HFFc6 (cell line): ENCODE measurements at places on chromosomes 2 and 18.

DNA sequence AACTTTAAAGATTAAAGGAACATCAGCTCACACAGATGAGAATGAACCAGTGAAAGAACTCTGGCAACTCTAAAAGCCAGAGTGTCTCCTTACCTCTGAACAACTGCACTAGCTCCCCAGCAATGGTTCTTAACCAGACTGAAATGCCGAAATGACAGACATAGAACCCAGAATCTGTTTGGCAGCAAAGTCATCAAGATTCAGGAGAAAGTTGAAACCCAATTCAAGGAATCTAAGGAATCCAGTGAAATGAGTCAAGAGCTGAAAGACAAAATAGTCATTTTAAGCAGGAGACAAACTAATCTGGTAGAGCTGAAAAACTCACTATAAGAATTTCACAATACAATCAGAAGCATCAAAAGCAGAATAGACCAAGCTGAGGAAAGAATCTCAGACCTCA lies 72.0 kb downstream of the STRADB start:
- H3K4me3 ChIP-seq, result peak overlapping the region; percentile 9; the same call in 1 of the 2 replicates
- H3K4me1 ChIP-seq, result peaks cover 51% of the 10 kb centered on the region
- no peaks in the 10 kb centered on the region for H3K27me3 ChIP-seq
- H3K36me3 ChIP-seq, result peaks cover 83% of the 10 kb centered on the region
- peak overlapping the region; percentile 42 for H3K27ac ChIP-seq

DNA sequence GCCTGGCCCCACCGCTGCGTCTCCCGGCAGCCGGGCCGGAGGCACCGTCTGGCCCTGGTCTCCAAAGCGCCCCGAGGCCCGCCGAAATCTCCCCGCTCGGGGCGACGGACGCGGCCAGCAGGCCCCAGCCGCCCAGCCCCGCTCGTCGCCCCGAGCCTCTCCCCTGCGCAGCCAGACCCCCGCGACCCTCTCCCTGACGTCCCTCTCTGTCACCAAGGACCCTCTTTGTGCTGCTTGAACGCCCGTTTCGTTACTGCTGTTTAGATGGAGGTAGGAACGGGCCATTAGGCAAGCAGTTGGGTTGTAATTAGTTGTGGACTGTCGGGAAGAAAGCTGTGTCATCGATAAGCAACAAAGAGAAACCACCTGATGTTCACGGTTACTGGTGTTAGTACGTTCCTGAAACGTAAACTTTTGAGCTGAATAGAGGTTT lies 686 bp downstream of the UBXN4 start:
- peaks cover 29% of the 10 kb centered on the region for H3K36me3 ChIP-seq
- H3K4me3 ChIP-seq, result peak overlapping the region; percentile 92
- peaks cover 2% of the 10 kb centered on the region; the same call in 1 of the 2 replicates for H3K27me3 ChIP-seq
- DNase-seq, result peak; percentile 44
- peak overlapping the region; percentile 96 for H3K27ac ChIP-seq

GRCh38 chr2:207499114-207499513 lies 30.6 kb upstream of the CREB1 start:
- H3K27me3 ChIP-seq, result no peaks in the 10 kb centered on the region
- DNase-seq, result no peak
- no peak overlapping the region for H3K4me3 ChIP-seq
- peak overlapping the region; percentile 50; the same call in 1 of the 2 replicates for H3K27ac ChIP-seq
- peaks cover 34% of the 10 kb centered on the region for H3K4me1 ChIP-seq
- H3K36me3 ChIP-seq, result no peaks in the 10 kb centered on the region

DNA sequence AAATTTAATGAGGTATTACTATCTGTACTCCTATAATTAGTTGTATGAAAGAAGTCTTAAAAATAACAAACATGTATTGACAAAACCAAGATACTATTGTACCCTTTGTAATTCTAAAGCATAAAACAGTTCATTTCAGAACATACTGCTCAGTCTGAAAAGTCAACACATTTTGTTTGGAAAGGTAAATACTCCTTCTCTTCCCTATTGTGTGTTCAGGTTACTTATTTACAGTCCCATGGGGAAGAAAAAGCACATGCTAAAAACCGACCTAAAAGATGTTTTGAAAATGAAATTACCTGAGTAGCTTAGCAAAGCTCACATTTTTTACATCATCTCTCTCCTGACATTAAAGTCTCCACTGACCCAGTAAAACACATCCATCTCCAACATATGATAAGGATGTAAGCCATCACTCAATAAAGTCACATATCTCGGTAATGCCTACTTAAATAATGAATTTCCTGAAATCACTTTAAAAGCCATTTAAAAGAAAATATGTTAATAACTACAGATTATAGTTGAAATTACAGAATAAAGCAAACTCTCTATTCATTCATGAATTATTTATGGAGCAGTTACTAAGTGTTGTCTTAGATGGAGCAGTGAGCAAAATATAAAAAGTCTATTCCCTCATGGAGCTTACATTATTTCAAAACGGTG lies 75.6 kb upstream of the FZD5 start:
- no peak overlapping the region for H3K27ac ChIP-seq
- peaks cover 12% of the 10 kb centered on the region; the same call in 1 of the 2 replicates for H3K4me1 ChIP-seq
- no peak overlapping the region for H3K4me3 ChIP-seq
- no peaks in the 10 kb centered on the region for H3K36me3 ChIP-seq

- H3K27ac ChIP-seq, result no peak overlapping the region
- no peak for DNase-seq
- no peak overlapping the region for H3K4me3 ChIP-seq
- no peaks in the 10 kb centered on the region for H3K4me1 ChIP-seq
- H3K36me3 ChIP-seq, result no peaks in the 10 kb centered on the region
Measured at GRCh38 chr2:240179941-240180666, 39.6 kb upstream of the OTOS start.

GRCh38 chr2:226137201-226137811 lies 662.3 kb downstream of the IRS1 start:
- peak; percentile 28 for DNase-seq
- H3K4me3 ChIP-seq, result peak overlapping the region; percentile 36
- no peaks in the 10 kb centered on the region for H3K36me3 ChIP-seq
- H3K27me3 ChIP-seq, result peaks cover 1% of the 10 kb centered on the region; the same call in 1 of the 2 replicates
- peak overlapping the region; percentile 73 for H3K27ac ChIP-seq

GRCh38 chr2:24245986-24246776 lies 71.3 kb downstream of the FAM228A start:
- peak overlapping the region; percentile 64 for H3K27ac ChIP-seq
- H3K4me1 ChIP-seq, result peaks cover 11% of the 10 kb centered on the region
- no peak overlapping the region for H3K4me3 ChIP-seq
- DNase-seq, result peak; percentile 45
- H3K36me3 ChIP-seq, result 0 out of 2 replicates have a peak, but pooled peaks cover 14% of the 10 kb centered on the region
- no peaks in the 10 kb centered on the region for H3K27me3 ChIP-seq

DNA sequence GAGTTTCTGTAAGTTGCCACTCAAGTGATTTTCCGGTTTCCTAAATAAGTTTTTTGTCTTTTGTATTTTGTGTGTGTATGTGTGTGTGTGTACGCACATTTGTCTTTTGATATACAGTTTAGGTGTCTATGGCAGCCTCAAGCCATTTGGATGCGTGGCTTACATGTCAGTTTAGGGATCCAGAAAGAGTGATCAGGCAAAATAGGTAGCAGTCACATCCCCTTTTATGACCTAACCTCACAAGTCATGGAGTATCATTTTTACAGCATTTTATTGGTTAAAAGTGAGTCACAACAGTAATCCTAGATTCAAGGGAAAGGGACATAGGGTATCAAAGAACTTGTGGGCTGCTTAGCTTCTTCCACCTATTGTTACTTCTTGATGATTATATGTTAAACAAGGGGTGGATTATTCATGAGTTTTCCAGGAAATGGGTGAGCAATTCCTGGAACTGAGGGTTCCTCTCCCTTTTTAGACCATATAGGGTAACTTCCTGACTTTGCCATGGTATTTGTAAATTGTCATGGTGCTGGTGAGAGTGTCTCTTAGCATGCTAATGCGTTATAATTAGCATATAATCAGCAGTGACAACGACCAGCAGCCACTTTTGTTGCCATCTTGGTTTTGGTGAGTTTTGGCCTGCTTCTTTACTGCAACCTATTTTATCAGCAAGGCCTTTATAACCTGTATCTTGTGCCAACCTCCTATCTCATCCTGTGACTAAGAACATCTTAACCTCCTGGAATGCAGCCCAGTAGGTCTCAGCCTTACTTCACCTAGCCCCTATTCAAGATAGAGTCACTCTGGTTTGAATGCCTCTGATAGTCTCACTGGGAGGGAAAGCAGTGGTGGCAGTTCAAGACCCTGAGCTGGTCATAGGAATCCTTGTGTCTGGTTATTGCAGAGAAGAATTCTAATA lies 8.6 kb upstream of the SOCS6 start:
- DNase-seq, result no peak
- H3K4me3 ChIP-seq, result no peak overlapping the region
- H3K27me3 ChIP-seq, result peaks cover 5% of the 10 kb centered on the region; the same call in 1 of the 2 replicates
- H3K4me1 ChIP-seq, result peaks cover 27% of the 10 kb centered on the region
- H3K27ac ChIP-seq, result no peak overlapping the region

- peaks cover 6% of the 10 kb centered on the region for H3K4me1 ChIP-seq
- peaks cover 4% of the 10 kb centered on the region for H3K27me3 ChIP-seq
- DNase-seq, result no peak
Measured at GRCh38 chr2:240232264-240232915, 91.9 kb upstream of the OTOS start.

GRCh38 chr18:48937869-48938750 lies 12.7 kb downstream of the SMAD7 start:
- H3K27me3 ChIP-seq, result peaks cover 12% of the 10 kb centered on the region
- no peak for DNase-seq
- peak overlapping the region; percentile 90 for H3K27ac ChIP-seq
- peaks cover 100% of the 10 kb centered on the region for H3K4me1 ChIP-seq
- H3K4me3 ChIP-seq, result peak overlapping the region; percentile 84
- peaks cover 47% of the 10 kb centered on the region for H3K36me3 ChIP-seq

DNA sequence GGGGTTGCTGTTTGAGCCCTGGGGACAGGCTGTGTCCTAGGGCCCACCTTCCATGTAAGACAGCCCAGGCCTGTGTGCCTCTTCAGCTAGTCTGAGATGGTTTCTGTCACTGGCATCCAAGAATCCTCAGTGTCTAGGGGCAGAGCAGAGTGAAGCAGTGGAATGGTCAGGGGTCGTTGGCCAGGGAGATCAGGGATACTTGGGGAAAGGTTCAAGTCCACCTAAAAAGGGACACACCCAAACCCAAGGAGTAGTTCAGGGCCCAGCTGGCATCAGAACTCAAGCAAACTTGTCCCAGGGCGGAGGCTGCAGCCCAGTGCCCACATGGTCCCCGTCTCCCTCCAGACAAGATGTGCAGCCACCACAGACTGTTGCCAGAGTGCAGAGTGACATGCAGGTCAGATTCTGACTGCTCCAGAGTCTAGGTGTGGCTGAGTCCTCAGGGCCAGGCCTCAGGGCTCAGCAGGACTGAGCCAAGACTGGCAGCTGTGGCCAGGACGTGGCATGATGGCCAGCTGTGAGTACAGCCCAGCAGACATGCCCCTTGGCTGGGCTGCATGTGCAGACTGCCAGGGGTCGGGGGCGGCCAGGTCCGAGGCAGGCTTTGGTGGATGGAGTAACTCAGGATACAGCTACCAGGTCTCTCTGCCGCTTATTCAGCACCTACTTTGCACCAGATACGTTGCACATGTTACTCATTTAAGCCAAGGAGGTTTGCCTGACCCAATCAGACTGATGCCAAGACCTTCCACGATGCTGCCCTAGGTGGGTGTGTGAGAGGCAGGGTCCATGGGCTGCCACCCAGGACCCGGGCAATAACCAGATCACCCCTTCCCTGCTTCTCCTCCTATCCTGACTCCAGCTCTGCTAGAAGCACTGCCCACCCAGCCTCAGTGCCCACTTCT lies 146.6 kb downstream of the SMAD7 start:
- peaks cover 6% of the 10 kb centered on the region for H3K27me3 ChIP-seq
- no peak overlapping the region for H3K27ac ChIP-seq
- DNase-seq, result no peak
- no peak overlapping the region for H3K4me3 ChIP-seq
- peaks cover 29% of the 10 kb centered on the region for H3K36me3 ChIP-seq

DNA sequence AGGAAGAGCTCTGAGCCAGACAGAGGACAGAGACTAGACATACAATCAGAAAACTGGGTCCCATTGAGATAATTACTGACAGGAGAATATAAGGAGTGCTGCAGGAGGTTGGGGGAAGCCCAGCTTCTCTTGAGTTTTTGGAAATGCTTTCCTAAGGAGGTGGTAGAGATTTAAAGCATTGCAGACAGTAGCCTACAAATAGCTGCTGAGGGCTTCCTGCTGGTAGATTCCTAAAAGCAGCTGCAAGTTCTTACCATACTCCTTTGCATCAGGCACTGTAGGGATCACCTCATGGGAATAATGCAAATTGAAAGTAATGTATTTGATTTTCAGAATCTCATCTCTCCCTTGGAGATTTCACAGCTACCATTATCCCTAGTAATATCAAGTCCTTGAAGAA lies 902.6 kb upstream of the GCFC2 start:
- H3K27ac ChIP-seq, result no peak overlapping the region
- no peak for DNase-seq
- no peaks in the 10 kb centered on the region for H3K4me1 ChIP-seq
- no peak overlapping the region for H3K4me3 ChIP-seq

DNA sequence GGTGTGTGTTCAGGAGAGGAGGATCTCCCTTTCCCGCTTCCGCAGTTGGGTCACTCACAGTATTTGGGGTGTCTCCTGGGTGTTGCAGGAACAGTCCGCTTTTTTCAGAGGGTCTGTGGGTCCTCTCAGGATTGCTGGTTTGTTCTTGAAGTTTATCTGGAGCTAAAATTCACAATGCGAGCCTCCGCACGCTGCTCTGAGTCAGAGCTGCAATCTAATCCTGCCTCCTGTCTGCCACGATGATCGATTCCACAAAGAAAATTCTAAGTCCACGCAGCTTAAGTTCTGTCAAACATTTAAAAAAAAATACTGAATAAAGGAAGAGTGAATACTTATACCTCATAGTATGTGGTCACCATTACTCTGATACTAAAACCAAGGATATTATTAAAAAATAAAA lies 76.5 kb downstream of the RAD51AP2 start:
- DNase-seq, result no peak
- peaks cover 5% of the 10 kb centered on the region; the same call in 1 of the 2 replicates for H3K36me3 ChIP-seq
- no peak overlapping the region for H3K4me3 ChIP-seq
- H3K4me1 ChIP-seq, result no peaks in the 10 kb centered on the region

DNA sequence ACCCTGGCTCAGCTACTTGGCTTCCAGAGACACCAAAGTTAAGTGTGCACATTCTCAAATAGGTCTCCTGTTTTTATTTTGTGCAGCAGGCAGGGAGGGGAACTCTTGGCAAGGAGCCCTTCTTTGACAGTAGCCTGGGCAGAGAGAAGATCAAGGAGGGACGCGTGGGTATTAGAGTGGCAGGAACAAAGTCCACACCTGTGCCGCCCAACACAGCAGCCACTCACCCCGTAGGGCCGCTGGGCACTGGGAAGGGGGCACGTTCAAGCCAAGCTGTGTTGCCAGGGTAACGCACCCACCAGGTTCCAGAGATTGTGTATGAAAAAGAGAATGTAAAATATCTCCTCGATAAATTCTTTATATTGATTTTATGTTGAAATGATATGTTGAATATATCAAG lies 229.3 kb upstream of the AGAP1 start:
- H3K36me3 ChIP-seq, result no peaks in the 10 kb centered on the region
- peaks cover 22% of the 10 kb centered on the region for H3K4me1 ChIP-seq
- H3K27ac ChIP-seq, result no peak overlapping the region
